ENCODE measurements at places on chromosomes 7 and 10. TPM values are rescaled to one million over a fixed set of nuclear protein-coding genes. Genes with fewer than 3 reads are reported as not detected.
A peak's percentile ranks its signal among the peaks of the same experiment; 100 is the strongest.

The VWDE gene
- 35.3 TPM for total RNA-seq

The CLIP2 gene
- 51.9 TPM for total RNA-seq

The ANKRD30A gene
- total RNA-seq, result not detected

- peak; percentile 62 for DNase-seq
Observed at GRCh38 chr7:101817471-101818286, at the start of gene CUX1. Gene CUX1 (plus strand): TSS chr7:101817626. CDS start chr7:101817640, 14 bp downstream.

GRCh38 chr7:81013083-81013817 lies 94.4 kb upstream of the SEMA3C start:
- peak; percentile 8 for DNase-seq

GRCh38 chr10:70905071-70906021 lies 17.0 kb upstream of the PCBD1 start:
- DNase-seq, result no peak

- no peak for DNase-seq
Observed at GRCh38 chr7:11450281-11450680, 381.7 kb downstream of the THSD7A start.

DNA sequence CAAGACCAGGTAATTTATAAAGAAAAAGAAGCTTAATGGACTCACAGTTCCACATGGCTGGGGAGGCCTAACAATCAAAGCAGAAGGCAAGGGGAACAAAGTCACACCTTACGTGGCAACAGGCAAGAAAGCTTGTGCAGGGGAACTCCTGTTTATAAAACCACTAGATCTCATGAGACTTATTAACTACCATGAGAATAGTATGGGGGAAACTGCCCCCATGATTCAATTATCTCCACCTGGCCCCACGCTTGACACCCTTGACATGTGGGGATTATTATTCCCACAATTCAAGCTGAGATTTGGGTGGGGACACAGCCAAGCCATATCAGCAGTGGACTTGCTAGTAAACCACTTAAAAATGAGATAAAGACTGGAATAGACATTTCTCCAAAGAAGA lies 451.7 kb downstream of the DNAJB9 start:
- DNase-seq, result no peak

DNA sequence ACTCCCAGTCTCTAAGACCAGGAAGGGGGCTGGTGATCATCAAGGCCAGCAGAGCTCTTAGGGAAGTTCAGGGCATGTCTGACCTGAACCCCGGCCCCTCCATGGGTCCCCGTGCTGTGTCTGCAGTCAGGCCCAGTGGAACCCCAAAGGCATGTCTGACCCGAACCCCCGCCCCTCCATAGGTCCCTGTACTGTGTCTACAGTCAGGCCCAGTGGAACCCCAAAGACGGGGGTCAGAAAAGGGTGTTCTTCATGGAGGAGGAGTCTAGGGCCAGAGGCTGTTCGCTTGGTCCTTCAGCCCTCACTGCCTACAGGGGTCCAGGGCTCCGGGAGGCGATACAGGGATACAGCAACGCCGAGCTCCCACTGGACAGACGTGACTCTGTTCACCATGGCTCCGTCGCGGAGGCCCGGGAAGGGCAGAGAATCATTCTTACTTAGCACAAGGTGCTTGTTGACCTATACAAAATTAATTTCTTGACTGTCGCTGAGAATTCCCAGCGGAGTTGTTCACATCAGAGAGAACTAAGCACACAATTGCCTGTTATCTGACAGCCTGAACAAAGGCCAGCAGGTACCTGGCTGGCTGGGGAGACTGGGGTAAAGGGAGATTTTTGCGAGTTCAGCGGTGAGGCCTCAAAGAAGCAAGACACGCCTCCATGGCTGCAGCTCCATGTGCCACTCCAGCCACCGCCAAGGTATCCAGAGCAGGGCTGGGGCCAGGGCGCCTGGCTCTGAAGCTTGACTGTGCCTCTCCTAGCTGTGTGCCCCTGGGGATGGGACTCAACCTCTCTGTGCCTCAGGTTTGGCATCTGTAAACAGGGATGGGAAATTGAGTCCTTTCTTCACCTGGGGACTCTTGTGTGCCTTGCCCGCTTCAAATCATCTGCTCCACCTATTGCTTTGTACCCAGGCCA lies 26.8 kb downstream of the EN2 start:
- no peak for DNase-seq
